ENCODE measurements at places on chromosomes 12 and 14.

DNA sequence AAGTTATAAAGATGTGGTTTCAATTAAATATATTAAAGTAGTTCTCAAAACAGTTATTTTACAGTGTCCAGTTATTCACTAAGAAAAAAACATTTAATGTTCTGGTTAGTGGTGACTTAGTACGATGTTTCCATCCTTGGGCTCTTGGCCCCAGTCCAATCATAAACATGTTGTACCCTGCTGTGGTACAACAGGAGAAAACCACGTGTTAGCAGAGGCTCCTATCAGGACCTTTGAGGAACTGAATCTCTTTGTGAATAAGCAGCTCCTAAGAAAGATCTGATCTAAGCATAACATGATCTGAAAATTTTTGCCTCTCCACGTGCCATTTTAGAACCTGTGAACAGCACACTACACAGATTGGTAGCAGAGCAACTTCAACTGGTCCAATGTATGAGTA, 234.0 kb downstream of the SYT1 start:
- no peak for DNase-seq

- no peak for DNase-seq
These were observed 246.9 kb upstream of the TMEM132C start for GRCh38 chr12:128019996-128020544.

- no peak for DNase-seq
These were observed 140.3 kb upstream of the AEBP2 start for GRCh38 chr12:19298836-19299605.

GRCh38 chr14:99320621-99321235, 48.7 kb upstream of the BCL11B start:
- DNase-seq: no peak

- DNase-seq: no peak
These were observed 61.9 kb upstream of the BEGAIN start for GRCh38 chr14:100649173-100649519.

- DNase-seq: no peak
These were observed 16.4 kb downstream of the HDAC7 start for GRCh38 chr12:47803191-47803875.
